Occipital lobe (tissue), 3 donors: ENCODE measurements at places on chromosomes 3 and 15. TPM values are rescaled to one million over a fixed set of nuclear protein-coding genes. Genes with fewer than 3 reads are reported as not detected.

GRCh38 chr3:176412771-176413170 lies 784.5 kb downstream of the TBL1XR1 start:
- DNase-seq = no peak

GRCh38 chr3:59873576-59874230 lies 823.9 kb upstream of the CFAP20DC start:
- DNase-seq = no peak

Gene RBP2
- not detected for total RNA-seq

- no peak for DNase-seq
These were observed 11.5 kb upstream of the SEC11A start for GRCh38 chr15:84727429-84727828.

DNA sequence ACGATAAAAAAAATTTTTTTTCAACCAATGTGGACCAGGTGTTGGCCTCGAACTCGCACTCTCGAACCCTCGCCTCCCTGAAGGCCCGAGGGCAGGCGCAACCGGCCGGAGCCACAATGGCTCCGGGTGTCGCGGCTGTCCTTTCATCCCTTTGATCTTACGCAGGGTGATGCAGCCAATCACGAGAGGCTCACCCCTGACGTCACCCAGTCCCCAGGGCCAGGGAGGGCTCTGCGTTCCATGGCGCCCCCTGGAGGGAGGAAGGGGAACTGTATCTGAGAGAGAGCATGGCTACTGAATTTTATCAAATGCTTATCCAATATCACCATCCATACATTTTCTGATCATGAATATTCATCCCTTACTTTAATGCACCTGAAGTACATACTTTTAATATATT lies 15.4 kb upstream of the GMNC start:
- no peak for DNase-seq

- DNase-seq = no peak
These were observed 596 bp upstream of the SGO1 start for GRCh38 chr3:20186600-20187004.

- DNase-seq = no peak
These were observed 102.5 kb downstream of the EPHB1 start for GRCh38 chr3:134897391-134898141.

- no peak for DNase-seq
These were observed 19.5 kb downstream of the ZXDC start for GRCh38 chr3:126456211-126456610.

Gene LTF
- 3.6 TPM for total RNA-seq

- no peak for DNase-seq
These were observed 238.2 kb upstream of the HES1 start for GRCh38 chr3:193897731-193898180.

Gene SERINC4
- total RNA-seq = not detected

Gene MYL3
- not detected for total RNA-seq

DNA sequence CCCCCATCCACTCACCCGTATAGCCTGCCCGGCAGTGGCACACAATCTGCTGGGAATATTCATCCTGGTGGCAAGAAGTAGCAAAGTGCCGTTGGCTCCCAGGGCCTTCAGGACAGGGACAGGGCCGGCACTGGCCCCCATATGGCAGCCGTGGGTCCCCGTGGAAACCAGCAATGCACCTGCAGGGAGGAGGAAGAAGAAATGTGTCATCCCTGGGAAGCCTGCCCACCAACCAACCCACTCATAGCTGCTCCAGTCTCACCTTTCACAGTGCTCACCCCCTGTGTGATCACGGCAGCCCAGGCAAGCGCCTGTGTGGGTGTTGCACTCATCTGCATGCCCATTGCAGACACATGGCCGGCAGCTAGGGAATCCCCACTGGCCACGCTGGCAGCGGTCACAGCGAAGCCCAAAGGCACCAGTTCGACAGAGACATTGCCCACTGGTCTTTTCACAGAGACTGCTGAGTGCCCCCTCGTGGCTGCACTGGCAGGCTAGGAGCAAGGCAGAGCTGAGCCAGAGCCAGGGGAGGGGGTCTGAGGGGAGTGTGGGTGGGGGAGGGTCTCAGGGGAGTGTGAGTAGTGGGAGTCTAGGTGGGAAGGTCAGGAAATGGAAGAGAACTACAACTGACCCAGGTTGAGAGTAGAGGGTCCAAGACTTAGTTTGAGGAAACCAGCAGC lies 4.5 kb upstream of the USP19 start:
- DNase-seq = peak; percentile 51

GRCh38 chr3:49177073-49177472 lies 5.7 kb downstream of the KLHDC8B start:
- no peak for DNase-seq

DNA sequence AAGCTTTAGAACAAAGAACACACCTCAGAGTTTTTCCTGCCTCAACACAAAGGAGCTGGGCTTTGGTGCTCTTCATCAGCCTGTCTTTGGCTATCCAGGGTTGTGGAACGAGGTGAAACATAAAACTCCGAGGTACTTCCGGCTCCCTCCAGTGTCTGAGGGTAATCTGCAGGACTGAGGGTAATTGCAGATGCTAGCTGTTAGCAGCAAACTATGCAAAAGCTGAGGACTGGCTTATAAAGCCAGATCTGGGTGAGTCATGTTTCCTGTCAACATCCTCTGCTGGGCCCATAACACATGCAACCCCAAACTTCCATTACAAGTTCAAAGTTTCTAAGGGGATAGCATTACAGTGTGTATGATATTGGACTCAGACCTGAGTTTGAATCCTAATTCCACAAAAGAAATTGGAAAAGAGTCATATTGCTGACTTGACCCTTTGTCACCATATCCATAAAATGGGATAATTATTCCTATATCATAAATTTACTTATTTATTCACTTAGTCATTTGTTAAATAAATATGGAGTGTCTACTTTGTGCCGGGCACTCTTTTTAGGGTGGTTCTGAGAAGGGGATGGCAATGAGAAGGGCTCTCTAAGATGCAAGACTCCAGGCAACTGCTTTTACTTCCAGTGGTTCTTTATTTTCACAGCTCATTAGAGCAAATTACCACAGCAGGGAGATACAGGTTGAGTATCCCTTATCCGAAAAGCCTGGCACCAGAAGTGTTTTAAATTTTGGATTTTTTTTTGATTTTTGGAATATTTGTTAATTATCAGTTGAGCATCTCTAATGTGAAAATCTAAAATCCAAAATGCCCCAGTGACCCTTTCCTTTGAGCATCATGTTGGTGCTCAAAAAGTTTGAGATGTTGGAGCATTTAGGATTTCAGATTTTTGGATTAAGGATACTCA lies 9.5 kb upstream of the TRIM69 start:
- DNase-seq = no peak

Gene CSK
- total RNA-seq = 24.0 TPM

- no peak for DNase-seq
These were observed 67.4 kb downstream of the NUP210 start for GRCh38 chr3:13352621-13353131.

Gene RPUSD2
- total RNA-seq = 14.2 TPM

Gene PLCL2
- 128 TPM for total RNA-seq

GRCh38 chr3:43748645-43749044 lies 57.9 kb downstream of the ABHD5 start:
- DNase-seq = no peak

DNA sequence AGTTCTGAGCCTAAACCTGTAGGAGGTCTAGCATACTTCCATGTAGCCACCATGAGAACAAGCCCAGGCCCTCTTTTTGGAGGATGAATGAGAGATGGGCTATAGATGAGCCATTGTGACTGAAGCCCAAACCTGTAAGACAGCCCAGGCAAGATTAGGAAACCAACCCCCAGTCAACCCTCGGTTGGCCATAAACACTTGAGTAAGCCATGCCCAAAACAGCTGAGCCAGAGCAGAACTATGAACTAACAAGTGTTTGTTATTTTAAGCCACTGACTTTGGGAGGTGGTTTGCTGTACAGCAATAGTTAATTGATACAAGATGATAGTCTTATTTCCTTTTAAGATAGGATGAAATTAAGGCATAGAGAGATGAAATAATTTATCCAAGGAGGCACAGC lies 12.4 kb upstream of the CPNE4 start:
- DNase-seq = no peak

DNA sequence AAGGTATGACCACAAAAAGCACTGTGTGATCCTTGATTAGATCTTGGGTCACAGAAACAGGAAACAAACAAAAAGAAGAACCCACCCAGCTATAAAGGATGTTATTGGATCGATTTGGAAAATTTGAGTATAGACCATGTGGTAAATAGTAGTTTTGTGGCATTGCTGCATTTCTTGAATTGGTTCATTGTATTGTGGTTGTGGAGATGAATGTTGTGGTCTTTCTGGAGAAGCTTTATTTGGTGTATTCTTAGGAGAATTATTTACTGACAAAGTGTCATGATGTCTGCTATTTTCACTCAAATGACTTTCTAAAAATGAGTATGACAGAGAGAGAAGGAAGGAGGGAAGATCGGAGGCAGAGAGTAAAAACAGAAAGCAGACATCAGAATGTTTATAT lies 406.2 kb downstream of the CNTN4 start:
- DNase-seq = no peak

GRCh38 chr3:155194973-155195957 lies 98.2 kb downstream of the STRIT1 start:
- no peak for DNase-seq

DNA sequence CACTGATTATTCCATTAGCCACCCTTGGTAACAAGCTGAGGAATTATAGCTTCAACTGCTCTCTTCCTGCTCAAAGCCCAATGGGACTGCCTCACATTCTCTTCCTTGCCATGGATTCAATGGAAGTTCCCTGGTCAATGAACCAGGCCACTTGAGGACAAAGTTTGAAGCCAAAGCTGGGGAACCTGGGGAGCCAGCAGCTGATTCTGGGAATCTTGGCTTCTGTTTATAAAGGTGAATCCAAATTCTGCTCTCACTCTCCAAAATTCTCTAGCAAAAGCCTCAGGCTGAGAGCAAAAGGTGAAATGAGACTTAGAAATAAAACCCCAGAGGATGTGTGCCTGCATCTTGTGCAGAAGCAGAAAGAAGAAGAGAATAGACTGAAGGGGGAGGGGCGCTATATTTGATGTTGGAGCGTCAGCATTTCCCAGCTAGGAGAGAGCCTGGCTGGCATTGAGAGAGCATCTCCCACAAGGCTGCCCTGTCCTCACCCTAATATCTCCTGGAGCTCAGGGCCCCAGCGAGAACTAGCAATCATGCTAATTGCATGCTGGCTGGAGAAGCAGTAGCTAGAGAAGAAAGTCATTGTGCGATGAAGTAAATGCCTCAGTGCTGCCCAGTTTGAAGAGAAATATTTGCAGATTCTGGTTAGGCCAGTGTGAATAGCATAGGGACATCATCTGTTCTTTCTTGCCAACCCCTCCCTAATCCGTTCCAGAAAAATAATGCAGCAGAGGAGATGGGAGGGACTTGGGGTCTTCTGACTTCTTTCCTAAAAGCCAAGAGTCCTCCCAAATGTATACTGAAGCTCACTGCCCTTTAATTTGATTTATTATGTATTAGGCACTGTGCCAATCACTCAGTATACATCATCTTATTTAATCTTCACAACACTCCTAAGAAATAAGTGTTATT lies 34.9 kb upstream of the GAP43 start:
- no peak for DNase-seq

GRCh38 chr3:118884748-118885206 lies 149.9 kb downstream of the IGSF11 start:
- peak; percentile 66 for DNase-seq

DNA sequence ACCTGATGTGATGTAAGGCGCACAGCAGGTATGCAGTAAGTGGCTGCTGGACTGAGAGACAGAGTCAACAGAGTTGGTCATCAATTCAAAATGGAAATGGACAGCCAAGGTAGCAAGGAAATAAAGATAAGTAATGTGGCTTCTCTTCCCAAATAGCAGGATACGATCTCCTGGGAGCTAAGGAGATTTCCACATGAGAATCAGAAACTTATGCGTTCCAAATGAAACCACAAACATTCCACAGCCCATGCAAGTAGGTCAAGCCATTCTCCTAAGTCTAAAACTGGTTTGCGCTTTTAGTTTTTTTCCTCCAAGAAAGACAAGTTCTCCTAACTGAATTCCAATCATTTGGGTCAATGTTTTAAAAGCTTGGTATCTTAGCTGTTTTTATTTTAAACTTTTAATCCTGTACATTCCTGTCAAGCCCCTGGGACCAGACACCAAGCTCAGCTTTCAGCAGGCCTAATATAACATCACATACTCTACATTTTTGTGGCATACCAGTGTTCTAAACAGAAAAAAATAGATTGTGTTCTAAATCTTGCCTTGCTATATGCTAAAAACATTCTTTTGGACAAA lies 73.7 kb upstream of the TSPAN3 start:
- no peak for DNase-seq

Gene DAPK2
- 5.0 TPM for total RNA-seq
